Activated CD4-positive, alpha-beta T cell treated with anti-CD3 and anti-CD28 coated beads, Interleukin-2, Interleukin-4, amounts not matched to agents 100 ng/mL and 50 ng/mL, durations not matched to agents 16 hours and 8 hours (primary cell): ENCODE measurements at places on chromosomes 2 and 18.

- DNase-seq: no peak
Observed at GRCh38 chr2:31148514-31148913, 10.3 kb upstream of the GALNT14 start.

DNA sequence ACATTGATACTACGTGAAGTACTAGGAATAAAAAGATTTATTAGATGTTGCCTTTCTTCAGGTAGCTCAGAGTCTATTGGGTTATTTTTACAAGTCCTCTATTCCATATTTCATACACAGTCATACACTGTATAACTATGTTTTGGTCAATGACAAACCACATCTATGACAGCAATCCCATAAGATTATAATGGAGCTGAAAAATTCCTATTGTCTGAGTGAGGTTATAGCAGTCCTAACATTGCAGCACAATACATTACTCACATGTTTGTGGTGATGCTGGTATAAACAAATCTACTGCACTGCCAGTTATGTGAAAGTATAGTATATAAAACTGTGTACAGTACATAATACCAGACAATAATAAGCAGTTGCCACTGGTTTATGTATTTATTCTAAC is 595.1 kb downstream of the MBD2 start:
- DNase-seq: no peak

DNA sequence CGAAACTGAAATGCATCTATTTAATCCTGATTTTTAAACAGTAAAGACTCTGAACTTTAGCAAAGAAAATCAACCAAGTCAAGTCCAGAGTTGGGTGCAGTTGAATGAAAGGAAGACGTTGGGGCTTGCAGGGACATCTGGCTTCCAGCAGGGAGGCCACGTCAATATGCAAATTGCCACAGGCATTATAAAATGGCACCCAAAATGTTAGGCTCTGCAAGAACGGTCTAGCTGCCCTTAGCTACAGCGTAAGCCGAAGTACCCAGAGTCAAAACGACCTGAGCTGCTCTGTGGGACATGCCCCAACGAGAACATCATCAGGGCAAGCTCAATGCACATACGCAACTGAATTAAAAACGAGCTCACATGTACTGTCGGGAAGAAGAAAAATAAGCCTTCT is 30.7 kb downstream of the DOCK10 start:
- DNase-seq: no peak

DNA sequence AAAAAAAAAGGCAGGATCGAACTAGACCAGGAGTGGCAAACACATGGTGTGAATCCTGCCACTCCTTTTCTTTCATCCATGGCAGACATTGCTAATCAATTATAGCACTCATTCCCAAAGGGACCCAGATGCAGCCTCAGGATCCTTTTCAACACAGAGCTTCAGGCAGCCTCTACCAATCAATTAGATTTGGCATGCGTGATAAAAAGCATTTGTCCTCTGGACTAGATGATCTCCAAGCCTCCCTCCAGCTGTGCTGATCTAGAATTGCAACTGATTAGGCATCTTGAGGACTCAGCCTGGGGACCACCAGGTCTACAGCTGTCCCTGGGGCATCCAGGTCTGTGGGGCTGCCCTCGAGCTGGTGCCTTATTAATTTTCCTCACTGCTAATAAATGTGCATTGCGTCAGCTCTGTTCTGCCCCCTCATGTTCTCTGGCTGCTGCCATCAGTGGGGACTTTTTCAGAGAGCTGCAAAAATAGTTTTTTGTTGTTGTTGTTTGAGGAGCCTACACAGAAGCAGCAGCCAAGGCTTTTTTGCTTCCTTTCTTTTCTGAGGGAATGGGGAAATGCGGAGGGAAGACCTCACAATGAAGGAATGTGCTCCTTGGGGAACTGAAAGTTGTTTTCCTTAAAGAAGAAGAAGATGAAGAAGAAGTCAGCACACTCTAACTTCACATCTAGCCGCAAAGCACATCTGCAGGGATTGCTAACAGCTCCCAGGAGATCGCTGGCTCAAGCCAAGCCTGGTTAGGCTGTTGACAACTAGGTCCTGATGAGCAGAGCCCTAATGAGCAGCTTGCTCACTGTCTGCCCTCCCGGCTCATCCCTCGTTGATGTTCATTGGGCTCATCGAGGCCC is 8.8 kb upstream of the ATOH8 start:
- DNase-seq: no peak

DNA sequence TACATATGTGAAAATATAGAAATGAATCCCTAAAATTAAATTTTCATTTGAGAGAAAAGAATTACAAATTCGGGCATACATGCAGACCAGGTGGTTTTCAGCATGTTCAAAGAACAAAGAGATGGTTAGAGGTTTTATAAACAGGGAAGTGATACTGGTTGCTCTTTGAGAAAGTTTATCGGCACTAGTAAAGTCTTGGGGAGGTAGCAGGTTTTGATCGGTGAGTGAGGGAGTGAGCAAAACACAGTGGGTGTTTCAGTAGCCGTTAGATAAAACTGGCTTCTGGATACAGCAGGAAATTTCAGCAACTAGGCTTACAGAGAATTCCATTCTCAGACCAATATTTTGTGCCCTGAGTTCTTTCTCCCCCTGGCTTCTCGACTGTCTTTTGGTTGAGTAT is 51.1 kb downstream of the DSC3 start:
- DNase-seq: no peak

- DNase-seq: no peak
Observed at GRCh38 chr2:12192762-12193161, 446.3 kb downstream of the LPIN1 start.

DNA sequence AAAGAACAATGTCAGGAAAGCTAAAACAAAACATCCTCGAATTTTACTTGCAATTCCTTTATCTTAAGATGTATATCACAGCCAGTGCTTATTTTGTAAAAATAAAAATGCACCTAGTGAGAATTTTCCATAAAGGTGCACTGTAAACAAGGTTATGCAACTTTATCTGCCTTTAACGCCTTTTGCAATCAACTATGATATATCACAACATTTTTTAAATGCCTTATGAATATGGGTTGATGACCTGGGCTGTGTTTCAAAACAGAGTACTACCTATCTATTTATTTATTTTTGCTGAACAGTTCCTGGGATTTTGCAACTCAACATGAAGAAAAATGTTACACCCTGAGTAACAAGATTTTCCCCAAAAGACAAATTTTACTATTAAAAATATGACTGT is 869.8 kb downstream of the CPS1 start:
- DNase-seq: no peak

GRCh38 chr2:47339745-47340541 is 63.0 kb upstream of the MSH2 start:
- no peak for DNase-seq

DNA sequence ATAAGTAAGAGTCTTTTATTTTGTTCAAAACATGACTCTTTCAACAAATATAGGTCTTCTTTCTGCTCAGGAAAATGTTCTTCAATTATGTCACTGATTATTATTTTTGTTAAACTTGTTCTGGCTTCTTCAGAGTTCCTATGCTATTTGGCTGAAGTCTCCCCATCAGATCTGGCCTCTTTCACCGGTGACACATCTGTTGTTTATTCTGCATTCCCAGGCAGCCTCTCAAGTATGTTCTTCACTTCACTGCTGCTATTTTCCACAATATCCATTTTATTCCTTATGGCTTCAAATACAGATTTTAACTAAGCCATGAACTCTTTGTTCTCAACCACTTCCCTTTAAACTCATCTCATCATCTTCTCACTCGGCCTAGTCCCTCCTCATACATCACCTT is 45.7 kb downstream of the HDAC4 start:
- no peak for DNase-seq
